CD4-positive, CD25-positive, alpha-beta regulatory T cell (primary cell): ENCODE measurements at places on chromosomes 4 and X. TPM values are rescaled to one million over a fixed set of nuclear protein-coding genes. Genes with fewer than 3 reads are reported as not detected.

The USP26 gene
- not detected for total RNA-seq

DNA sequence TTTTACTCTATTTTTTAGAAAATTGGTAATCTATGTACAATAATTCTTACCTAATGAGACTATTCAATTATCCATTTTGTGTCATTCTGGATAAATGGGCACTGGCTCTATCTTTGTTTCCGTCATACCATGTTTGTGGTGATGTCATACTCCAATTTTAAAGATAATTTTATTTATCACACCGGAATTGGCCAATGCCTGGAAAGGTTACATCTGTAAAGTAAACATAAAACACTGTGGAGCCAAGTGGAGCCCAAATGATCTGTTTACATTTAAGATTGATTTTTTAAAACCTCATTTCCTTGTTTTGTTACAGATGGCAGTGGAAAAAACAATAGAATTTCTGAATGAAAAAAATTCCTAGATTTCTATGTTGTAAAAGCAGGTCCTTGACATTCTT is 120.2 kb upstream of the GPRIN3 start:
- DNase-seq: no peak

DNA sequence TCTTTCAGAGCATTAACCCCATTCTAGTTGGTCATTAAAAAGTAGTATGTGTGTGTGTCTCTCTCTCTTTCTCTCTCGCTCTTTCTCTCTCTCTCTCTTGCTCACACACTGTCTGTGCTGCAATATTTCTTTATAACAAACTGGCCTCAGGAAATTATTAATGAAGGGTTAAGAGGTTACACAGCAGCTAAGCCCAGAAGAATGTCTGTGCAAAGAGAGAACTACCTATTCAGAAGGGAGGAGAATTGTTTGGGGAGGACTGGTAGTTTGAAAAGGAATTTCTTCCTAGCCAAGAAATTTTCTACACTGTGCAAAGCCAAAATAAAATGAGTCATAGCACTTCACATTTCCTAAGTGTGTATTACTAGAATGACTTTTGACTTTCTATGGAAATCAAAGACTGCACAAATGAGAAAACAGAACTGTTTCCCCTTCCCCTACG is 22.2 kb downstream of the PDGFC start:
- DNase-seq: no peak

- no peak for DNase-seq
Observed at GRCh38 chr4:186347743-186348142, 81.8 kb downstream of the F11 start.

The REELD1 gene
- total RNA-seq: not detected

The STEEP1 gene
- 23.9 TPM for total RNA-seq

DNA sequence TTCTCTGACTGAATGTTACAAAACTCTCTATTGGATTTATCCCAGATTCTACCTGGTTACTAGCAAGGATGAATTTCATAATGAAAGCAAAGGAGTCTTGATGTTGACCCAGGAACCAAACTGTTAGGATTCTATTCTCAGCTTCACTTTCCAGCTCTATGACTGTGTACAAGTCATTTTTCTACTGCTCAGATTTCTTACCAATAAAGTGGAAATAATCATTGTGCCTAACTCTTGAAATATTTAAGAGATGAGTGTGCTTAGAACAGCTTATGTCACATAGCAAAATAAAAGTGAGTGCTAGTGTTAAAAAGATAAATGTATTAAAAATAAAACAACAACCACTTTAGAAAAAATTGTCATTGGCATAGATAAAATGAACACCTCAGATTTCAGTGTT is 45.6 kb downstream of the EPHA5 start:
- DNase-seq: no peak

GRCh38 chr4:174198396-174198795 is 85.1 kb downstream of the FBXO8 start:
- DNase-seq: no peak

DNA sequence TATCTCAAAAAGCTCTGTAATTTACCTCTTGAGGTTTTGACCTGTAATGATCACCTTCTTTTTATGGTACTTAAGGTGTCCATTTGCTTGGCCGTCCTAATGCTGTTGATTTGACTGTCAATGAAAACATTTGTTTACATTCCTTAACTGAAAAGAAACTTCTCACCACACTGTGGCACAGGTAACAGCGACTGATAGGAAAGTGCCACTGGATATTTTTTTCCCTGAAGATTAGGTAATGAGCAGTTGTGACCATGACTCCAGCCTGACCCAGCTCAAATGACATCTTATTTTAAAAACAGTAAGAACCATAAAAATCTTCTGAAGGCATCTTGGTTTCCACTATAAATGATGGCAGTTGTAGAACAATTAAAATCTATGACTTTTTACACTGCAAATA is 87.6 kb downstream of the HHIP start:
- no peak for DNase-seq

The GYPE gene
- total RNA-seq: not detected
